NCI-H1930 (cell line): ENCODE measurements at places on chromosomes 7 and 10.

- DNase-seq: no peak
These were observed 614.3 kb downstream of the TYW1 start for GRCh38 chr7:67610897-67611296.

GRCh38 chr7:28988810-28989209 lies 30.7 kb upstream of the TRIL start:
- DNase-seq: no peak

GRCh38 chr10:117355072-117355471 lies 20.2 kb downstream of the PDZD8 start:
- DNase-seq: no peak

- no peak for DNase-seq
These were observed 96.4 kb downstream of the FOXL3 start for GRCh38 chr7:386385-386784.

- DNase-seq: no peak
These were observed 34.8 kb upstream of the BICC1 start for GRCh38 chr10:58477902-58478301.

GRCh38 chr10:84432891-84433290 lies 104.5 kb downstream of the CCSER2 start:
- no peak for DNase-seq

GRCh38 chr10:130507461-130507860 lies 371.3 kb downstream of the GLRX3 start:
- DNase-seq: no peak

DNA sequence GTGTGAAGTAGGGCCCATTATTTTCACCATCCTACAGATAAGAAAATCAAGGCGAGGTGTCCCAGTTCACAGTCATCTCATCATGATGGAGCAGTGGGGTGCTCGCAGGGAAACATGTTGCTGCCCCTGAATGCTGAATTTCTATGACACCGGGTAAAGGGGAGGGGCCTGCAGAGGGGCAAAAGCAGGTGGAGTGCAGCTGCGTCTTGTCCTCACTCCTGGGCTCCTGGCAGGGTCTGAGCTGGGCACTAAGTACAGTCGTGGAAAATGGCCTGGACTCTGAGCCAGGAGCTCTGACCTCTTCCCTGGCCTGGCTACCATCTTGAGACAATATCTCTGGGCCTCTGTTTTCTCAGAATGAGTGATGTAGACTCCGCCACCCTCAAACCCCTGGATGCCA lies 253.1 kb upstream of the PITRM1 start:
- no peak for DNase-seq

DNA sequence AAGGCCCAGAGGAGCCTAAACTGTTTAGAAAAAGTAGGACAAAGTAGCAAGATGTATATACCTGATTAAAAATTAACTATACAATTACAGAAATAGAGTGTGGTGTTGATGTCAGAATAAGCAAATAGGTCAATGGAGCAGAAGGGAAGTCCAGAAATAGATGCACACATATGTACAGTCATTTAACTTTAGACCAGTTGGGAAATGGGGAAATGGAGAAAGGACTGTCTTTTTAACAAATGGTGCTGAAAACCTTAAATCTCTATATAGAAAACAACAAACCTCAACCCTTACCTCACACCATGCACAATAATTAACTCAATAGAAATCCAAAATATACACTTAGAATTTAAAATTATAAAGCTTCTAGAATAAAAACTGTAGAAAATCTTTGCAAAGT lies 72.2 kb downstream of the CH25H start:
- no peak for DNase-seq

DNA sequence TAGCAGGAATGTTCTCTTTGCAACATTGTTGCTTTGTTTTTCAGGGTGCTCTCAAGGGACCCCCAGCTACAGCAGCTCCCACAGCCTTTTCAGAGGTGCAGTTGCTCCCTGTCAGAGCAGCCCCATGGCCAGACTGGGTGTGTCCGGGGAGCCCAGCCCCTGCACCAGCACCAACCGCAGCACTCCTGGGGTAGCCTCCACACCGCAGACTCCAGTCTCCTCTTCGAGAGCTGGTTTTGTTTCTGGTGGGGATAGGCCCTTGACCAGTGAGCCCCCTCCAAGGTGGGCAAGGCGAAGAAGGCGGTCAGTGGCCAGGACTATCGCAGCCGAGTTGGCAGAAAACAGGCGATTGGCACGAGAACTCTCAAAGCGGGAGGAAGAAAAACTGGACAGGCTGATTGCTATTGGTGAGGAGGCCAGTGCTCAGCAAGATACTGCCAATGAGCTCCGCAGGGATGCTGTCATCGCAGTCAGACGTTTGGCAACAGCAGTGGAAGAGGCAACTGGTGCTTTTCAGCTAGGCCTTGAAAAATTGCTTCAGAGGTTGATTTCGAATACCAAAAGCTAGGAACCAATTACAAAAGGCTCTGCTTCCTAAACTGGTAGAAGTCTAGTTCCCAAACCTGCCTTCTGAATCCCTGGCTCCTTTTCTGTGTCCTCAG lies 5.4 kb downstream of the HSPA14 start:
- DNase-seq: no peak

DNA sequence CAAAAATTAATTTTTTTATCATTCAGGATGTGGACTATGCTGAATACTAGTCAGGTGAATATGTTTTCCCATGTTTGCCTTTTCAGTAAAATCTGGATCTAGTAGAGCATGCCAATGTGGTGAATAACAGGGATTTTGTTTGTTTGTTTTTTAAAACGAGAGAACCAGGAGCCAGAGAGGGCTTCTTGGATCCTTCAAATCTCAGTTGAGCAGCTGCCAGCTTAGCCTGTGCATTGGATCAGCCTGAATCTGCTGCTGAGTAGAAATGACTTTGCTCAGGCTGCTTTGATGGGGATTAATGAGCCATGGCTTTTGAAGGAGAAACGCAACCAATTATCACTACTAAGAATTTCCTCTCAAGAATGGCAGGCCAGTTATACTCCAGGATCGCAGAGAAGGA lies 493.8 kb downstream of the ARL4A start:
- no peak for DNase-seq

GRCh38 chr7:12211711-12212485 lies 804 bp downstream of the TMEM106B start:
- DNase-seq: no peak

- DNase-seq: no peak
These were observed 54.5 kb upstream of the COL13A1 start for GRCh38 chr10:69747179-69747578.

- no peak for DNase-seq
These were observed 47.9 kb upstream of the STK17A start for GRCh38 chr7:43535031-43535451.

DNA sequence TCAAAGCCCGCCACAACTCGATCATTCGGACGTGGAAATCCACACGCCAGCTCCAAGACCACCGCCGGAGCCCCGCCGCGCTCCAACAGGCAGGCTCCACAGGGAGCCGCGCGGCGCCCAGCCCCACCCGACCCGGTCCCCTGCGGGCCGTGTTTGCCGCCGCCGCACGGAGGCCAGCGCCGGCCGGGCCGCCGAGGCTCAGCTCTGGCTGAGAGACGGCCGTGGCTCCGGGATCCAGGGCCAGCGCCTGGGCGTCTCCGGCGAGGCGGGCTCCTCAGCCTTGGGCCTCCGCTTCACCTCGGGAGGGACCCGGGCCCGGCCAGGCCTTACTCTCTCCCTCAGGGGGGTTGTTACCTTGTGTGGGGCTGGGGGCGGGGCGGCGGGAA lies 333 bp downstream of the SMNDC1 start:
- no peak for DNase-seq

- DNase-seq: no peak
These were observed 139.3 kb downstream of the GLI3 start for GRCh38 chr7:42097752-42098151.

DNA sequence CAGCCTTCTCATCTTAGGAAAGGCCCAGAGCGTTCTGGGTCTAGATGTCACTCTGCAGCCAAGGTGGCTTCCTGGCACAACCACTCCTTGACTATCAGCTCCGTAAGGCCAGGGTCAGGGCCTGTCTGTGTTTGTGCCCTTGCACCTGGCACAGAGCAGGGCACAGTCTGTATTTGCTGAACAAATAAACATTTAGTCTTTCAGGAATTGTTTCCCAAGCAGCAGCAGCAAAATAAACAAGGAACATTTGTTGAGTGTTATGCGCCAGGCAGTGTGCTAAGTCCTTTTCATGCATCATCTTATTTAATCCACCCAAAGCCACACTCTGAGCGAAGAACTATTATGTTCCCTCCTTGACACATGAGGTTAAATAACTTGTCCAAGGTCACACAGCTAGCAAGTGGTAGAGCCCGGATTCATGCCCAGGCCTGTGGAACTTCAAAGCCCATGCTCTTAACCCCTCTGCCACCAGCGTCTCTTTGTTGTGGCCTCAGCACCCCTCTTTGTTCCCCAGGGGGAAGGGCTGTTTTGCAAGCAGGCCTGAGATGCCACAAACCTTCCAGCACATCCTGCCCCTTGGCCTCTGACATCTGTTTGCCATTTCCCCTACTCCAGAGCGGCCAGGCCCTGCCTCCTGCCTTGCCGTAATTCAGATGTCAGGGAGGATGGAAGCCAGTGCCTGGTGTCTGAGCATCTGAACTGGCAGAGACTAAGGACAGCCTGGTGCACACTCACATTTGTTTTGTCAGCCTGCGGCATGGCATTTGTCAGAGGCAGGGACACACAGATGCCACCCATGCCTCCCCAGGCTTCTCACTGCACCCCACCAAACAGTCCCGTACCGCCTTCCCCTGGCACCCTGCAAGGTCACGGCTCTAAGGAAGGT lies 325.8 kb upstream of the ZMIZ1 start:
- DNase-seq: no peak
